ENCODE measurements at places on chromosomes 16 and 17.

- no peak for DNase-seq
Observed at GRCh38 chr16:20622498-20622870, 46.3 kb upstream of the ACSM2B start.

DNA sequence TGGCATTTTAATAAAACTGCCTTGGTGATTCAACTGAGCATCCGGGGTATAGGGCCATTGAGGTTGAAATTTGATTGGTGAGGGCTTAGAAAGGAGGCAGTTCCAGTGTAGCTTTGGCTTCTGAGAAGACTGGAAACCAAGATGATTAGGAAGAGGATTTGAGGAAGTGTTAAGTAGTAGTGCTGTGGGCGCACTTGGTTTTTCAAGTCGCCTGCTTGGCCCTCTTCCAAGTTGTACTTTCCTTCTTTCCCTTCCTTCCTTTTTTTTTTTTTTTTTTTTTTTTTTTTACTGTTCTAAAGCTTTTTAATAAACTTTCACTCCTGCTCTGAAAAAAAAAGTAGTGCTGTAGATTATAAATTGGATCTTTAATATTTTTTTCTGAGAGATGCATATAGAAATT is 320.5 kb downstream of the UTP18 start:
- DNase-seq = no peak

GRCh38 chr16:28196387-28196987 is 15.3 kb downstream of the XPO6 start:
- DNase-seq = no peak

GRCh38 chr17:21282231-21282630 is 2.3 kb upstream of the MAP2K3 start:
- no peak for DNase-seq

DNA sequence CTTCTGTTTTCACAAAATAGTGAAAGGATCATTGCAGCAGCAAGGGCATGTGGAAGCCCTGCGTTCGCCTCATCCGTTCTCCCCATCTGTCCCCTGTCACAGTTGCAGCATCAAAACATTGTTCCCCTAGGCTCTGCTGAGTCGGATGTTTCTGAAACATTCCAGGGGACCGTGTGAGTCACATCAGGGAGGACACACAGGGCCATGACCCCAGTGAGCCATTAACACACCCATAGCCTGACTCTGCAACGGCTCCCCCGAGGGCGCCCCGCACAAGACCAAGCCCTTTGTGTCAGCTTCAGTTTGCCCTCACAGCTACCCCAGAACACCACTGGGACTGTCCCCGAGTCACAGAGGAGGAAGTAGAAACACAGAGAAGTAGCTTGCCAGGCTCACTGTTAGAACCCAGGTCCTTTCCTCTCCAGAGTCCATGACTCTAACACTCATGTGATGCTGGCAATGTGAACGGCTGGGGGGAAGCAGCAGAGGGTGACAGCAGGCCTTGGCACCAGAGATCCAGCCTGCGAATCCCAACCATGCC is 63.3 kb upstream of the HSBP1 start:
- DNase-seq = no peak

GRCh38 chr17:58200024-58200633 is 7.6 kb downstream of the EPX start:
- DNase-seq = peak; percentile 23

DNA sequence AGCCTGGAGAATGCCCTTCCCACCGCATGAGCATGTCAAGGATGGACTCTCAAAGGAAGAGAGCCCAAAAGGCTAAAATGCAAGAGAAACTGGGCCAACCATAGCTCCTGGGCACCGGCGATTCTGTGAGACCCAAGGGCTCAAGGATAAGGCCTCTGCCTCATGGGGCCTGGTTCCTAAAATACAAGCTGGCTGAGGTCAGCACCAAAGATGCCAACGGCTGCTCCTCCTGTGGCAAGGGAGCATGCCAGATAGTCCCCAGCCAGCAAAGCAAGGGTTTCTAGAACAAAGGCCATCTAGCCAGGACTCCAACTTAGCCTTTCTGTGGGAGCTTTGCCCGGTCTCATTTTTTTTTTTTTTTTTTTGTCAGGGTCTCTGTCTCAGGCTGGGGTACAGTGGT is 20.1 kb downstream of the GPRC5B start:
- no peak for DNase-seq

- no peak for DNase-seq
Observed at GRCh38 chr16:2898831-2899563, 12.7 kb upstream of the FLYWCH1 start.

GRCh38 chr17:18225642-18226283 is 328 bp downstream of the LLGL1 start:
- no peak for DNase-seq

DNA sequence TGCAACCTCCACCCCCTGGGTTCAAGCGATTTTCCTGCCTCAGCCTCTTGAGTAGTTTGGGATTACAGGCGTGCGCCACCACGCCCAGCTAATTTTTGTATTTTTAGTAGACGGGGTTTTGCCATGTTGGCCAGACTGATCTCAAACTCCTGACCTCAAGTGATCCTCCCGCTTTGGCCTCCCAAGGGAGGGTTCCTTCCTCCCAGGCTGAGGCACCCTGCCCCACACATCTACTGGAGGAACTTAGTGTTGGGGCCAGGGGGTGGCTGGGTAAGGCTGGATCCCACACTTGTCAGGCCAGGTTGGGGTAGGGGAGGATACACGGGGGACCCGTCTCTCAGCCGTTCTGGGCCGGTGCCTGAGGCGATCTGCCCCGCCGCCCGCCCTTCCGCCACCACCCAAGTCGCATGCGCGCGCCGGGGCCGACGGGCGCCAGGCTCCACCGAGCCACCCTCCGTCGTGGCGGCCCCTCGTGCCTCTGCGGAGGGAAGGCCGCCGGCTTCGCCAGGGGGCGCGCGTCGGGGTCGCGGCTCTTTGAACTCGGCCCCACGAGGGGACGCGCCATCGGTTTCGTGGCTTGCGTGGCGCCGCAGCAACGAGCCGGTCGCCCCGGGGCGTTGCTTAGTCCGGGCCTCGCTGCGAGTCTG is 15.9 kb downstream of the GRB7 start:
- no peak for DNase-seq

GRCh38 chr16:83676086-83676485 is 131.7 kb upstream of the HSBP1 start:
- DNase-seq = no peak

GRCh38 chr17:29643817-29644160 is 21.1 kb upstream of the CORO6 start:
- no peak for DNase-seq

GRCh38 chr17:82349287-82349701 is 9.8 kb upstream of the TEX19 start:
- DNase-seq = no peak

DNA sequence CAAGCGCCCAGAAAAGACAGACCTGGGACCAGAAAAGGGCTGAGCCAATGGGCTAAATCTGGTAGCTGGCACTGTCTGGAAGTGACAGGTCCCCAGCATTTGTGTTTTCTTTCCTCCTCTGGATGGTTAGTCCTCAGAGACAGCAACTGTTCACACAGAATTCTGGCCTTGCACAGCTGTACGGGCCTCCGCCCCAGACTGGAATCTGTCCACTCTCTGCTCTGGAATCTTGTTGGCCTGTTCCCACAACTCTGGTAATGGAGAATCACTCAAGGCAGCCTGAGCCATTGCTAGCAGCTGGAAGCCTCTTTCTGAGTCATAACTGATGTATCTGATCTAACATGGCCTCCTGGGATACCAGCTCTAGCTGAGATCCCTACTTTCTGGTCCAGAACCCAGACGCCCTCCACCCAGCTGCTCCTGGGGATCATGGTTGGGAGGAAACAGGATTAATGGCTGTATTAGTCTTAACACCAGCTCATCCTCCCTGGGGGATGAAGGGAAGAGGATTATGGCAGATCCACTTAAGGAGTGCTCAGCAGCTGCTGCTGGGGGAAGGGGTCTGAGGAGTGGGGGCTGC is 9.1 kb downstream of the ZNF668 start:
- no peak for DNase-seq

- DNase-seq = no peak
Observed at GRCh38 chr16:88869673-88869980, 3.2 kb upstream of the PABPN1L start.

DNA sequence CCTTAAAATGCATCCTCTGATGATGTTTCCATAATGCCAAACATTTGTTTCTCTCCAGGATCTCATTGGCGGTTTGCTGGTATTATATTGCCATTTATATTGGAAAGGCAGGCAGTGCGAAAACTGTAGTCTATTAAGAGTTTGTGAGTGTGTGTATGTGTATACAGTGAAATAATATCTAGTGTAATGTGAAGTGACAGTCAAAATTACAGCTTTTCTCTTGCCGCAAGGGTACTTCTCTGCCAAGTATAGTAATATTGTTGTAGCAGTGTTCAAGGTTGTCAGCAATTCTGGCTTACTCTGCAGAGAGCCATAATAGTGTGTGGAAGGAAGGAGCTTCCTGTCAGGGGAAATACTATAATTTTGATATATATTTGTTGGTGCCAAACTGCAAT is 178.6 kb downstream of the WWOX start:
- DNase-seq = no peak

DNA sequence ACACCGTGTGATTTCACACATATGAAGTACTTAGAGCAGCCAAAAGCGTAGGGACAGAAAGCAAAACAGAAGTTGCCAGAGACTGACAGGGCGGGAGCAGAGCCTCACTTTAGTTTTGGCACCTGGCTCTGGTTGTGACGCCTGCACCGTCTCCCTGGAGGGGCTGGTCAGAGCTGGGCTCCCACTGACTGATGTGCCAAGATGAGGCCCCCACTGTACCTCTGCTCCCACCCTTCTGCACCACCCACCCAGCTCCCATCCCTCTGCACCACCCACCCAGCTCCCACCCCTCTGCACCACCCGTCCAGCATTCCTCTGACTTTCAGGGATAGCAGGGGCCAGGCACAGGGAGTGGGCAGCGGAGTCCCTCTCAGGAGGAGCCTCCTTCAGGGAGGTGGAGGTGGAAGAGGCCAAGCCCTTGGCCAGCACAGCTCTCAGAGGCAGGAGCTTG is 3.2 kb upstream of the PRSS21 start:
- no peak for DNase-seq
